Dorsolateral prefrontal cortex (tissue), 122 donors: ENCODE measurements at places on chromosomes 11 and 22. TPM values are rescaled to one million over a fixed set of nuclear protein-coding genes. Genes with fewer than 3 reads are reported as not detected.

- DNase-seq: no peak
Measured at GRCh38 chr11:85407648-85408047, 219.5 kb downstream of the DLG2 start.

DNA sequence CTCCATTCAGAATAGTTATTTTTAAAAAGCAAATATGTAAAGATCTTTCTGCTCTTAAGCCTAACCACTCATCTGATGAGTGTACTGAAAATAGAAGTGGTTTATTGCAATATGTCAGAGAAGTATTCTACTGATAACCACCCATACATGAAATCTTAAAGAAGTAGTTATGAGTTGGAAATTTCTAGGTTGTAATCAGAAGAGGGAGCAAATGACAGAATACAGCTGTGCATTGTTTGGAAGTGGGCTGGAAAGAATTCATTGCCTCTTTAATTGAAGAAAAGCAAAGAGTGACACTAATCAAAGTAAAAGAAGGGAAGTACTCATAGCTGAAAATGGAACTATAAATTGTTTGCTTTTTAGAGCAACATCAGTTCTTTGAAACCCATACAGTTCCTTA is 39.4 kb downstream of the FDX1 start:
- no peak for DNase-seq

GRCh38 chr11:102932678-102933077 is 22.9 kb downstream of the MMP13 start:
- no peak for DNase-seq

DNA sequence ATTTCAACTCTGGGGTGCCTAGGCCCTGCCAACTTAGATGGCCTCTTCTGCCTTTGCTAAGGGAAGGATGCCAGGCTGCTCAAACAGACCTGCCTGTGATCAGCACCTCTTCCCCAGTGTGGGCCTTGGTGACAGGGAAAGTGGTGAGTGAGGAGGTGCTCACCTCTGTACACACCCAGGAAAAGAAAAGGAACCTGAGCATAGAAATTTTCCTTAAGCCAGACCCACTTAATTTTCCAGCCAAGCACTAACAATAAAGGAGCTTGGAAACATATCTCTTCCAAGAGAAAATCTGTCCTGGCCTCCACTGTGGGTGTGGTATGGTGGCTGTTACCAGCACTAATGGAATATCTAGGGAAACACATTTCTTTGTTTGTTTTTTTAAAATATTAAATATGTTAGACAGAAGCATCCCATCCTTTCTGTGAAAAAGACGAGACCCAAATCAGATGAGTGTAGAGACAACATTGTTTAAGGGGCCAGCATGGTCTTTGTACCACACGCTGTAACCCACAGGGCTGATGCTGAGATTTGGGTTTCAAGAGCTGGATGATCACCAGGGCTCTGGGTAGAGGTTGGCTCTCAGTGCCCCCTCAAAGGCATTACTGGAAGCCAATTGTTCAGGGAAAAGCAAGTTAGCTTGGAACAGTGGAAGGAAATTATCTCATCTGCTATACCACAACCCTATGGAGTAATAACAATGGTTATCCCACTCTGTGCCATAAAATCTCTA is 472.2 kb downstream of the INSC start:
- no peak for DNase-seq

GRCh38 chr11:35927682-35928081 is 16.2 kb upstream of the LDLRAD3 start:
- DNase-seq: no peak

CST6 gene
- not detected for total RNA-seq
